ENCODE measurements at places on chromosomes 7 and 10. TPM values are rescaled to one million over a fixed set of nuclear protein-coding genes. Genes with fewer than 3 reads are reported as not detected.
A peak's percentile ranks its signal among the peaks of the same experiment; 100 is the strongest.

DNA sequence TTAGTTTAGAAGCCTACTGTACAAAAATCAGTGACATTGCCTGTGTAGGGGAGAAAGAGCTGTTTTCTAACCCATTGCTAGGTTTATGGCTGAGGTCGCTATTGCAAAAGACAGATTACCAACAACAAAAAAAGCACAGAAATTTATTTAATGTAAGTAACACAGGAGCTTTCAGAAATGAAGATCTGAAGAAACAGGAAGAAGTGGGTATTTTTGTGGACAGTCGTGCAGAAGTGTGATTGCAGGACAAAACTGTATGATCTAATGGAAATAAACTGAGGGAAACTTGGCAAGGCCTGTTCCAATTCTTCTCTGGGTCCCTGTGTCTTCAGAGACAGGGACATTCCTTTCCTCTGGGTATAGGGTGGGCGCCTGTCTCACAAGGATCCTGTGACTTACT is 87.4 kb downstream of the APBB1IP start:
- DNase-seq: no peak

GRCh38 chr7:45118889-45119331 is 7.4 kb upstream of the TBRG4 start:
- no peak for DNase-seq

- DNase-seq: no peak
Measured at GRCh38 chr10:21355591-21356011, 169.9 kb downstream of the SKIDA1 start.

DNA sequence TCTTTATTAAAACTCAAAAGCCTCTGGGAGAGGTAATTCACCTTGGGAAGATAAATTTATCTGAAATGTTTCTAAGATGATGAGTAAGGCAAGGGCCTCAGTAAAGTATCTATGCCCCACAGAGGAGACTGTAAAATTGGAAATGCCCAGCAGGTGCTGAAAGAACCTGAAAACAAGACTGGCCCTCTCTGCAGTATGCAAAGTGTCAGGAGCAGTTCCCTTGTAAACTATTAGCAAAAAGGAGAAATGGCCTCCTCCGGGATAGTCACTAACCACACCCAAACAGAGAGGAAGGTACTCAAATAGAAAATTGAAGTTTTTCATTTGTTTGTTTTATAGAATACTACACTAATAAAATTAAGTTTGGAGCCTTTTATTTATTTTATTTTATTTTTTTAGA is 81.2 kb downstream of the FZD1 start:
- DNase-seq: no peak

GRCh38 chr10:1563028-1563427 is 174.3 kb downstream of the ADARB2 start:
- no peak for DNase-seq

GRCh38 chr10:8731121-8732095 is 676.9 kb downstream of the GATA3 start:
- no peak for DNase-seq

DNA sequence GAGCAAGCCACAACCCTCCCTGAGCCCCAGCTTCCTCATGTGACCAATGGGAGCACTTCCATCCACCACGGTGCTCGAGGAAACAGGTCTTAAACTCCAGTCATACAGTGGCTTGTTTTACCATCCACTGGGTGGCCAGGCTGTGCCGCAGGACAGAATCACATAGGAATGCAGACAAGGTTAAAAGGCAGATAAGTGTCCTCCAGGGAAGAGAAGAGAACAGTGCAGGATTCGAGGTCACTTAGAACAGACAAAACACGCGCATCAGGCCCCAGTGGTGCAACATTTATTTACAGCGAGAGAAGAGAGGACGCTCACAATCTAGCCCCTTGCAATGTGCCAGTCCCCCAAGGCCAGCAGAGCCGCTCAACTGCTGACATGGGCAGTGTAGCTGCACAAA is 92.8 kb downstream of the TMEM130 start:
- DNase-seq: no peak

DNA sequence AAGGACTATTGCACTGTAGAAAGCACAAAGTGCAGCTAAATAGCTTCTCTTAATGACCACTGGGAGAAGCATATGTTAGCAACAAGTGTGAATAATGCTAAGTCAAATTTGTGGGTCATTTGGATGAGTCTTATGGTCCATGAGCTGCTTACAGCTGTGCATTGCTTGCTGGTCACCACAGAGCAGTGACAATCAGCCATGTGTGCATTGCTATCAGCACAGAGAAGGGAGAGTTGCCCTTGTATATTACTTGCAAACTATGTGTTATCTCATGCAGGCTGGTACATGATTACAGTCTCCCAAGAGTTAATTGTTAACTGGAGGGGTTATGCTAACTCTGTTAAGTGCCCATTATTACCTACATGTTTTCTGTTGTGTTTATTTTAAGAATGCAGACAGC is 25.7 kb downstream of the MRPS33 start:
- DNase-seq: no peak

- DNase-seq: peak; percentile 12
Measured at GRCh38 chr7:138478499-138478908, 18.4 kb downstream of the TRIM24 start.

DNA sequence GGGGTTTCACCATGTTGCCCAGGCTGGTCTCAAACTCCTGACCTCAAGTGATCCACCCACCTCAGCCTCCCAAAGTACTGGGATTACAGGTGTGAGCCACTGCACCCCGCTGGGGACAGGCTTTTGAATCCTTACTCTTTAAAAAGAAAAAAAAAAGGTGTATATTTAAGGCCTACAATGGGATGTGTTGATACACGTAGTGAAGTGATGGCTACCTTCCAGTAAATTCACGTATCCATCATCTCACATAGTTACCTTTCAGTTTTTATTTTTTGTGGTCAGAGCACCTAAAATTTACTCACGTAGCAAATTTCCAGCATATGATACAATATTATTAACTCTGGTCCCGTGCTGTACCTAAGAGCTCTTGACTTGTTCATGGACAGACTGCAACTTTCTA is 119.5 kb upstream of the INSYN2A start:
- DNase-seq: no peak

GRCh38 chr10:133204226-133205015 is 25.6 kb upstream of the UTF1 start:
- DNase-seq: no peak

DNA sequence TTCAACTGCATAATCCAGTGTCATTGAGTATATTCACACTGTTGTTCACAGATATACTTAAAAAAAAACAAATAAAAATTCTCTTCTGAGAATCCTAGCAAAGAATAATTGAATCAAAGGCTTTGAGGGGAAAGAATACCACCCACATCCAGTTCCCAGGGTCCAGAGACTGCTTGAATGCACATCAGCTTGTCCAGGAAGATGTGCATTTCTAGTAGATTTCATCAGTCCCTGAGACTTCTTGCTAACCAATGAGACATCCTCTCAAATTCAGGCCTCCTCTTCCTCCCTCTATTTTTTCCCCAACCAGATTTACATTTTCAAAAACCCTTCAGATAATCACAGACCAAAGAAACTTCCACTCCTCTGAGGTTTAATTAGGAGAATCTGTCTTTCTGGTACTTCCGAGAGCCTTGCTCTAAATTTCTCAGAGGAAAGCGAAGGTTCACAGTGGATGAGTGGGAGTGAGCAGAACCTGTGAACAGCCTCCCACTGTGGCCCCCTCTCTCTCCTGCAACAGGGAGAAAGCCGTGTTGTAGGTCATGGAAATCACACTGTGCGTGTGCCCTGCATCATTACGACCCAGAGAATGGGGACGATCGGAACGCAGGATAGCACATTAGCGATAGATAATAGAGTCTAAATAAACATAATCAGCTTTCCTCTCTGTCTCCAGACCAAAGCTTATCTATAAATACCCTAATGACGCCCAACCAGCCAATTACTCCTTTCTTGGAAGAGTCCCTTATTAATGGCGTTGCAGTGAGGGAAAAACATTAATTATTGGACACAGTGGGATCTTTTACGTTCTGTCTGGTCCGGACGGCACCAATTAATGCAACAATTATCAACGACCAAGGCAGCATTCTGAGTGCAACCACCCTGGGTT is 212.5 kb downstream of the EMX2 start:
- no peak for DNase-seq

CDC14C gene
- not detected for total RNA-seq

LRRD1 gene
- not detected for total RNA-seq

HIPK2 gene
- total RNA-seq: 49.0 TPM

LHFPL3 gene
- not detected for total RNA-seq

COBL gene
- total RNA-seq: 87.3 TPM

CCL24 gene
- 0.92 TPM for total RNA-seq

SPDYE11 gene
- not detected for total RNA-seq

GJD4 gene
- total RNA-seq: not detected

LLCFC1 gene
- total RNA-seq: not detected

All from mucosa of gallbladder (tissue), 1 donor.